Stimulated activated CD4-positive, alpha-beta T cell treated with anti-CD3 and anti-CD28 coated beads, Interleukin-2, amount 100 ng/mL, for 48 hours (primary cell): ENCODE measurements at places on chromosomes 2 and 18.
A peak's percentile ranks its signal among the peaks of the same experiment; 100 is the strongest.

DNA sequence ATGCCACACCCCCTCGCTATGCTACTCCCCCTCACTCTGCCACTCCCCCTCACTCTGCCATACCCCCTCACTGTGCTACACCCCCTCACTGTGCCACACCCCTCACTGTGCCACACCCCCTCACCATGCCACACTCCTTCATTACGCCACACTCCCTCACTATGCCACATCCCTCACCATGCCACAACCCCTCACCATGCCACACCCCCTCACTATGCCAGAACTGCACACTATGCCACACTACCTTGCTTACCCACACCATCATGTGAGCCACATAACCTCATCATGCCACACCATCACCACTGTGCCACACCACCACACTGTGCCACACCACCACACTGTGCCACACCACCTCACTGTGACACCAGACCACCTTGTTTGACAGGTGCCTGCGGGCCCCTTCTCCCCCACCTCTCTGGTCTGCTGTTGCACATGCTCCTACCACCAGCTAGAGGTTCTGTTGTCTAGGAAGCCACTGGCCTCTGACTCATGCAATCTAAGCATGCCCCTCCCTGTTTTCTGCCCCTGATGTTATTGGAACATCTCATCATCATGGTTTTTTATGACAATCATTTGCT is 22.0 kb downstream of the MARCHF4 start:
- no peak for DNase-seq

DNA sequence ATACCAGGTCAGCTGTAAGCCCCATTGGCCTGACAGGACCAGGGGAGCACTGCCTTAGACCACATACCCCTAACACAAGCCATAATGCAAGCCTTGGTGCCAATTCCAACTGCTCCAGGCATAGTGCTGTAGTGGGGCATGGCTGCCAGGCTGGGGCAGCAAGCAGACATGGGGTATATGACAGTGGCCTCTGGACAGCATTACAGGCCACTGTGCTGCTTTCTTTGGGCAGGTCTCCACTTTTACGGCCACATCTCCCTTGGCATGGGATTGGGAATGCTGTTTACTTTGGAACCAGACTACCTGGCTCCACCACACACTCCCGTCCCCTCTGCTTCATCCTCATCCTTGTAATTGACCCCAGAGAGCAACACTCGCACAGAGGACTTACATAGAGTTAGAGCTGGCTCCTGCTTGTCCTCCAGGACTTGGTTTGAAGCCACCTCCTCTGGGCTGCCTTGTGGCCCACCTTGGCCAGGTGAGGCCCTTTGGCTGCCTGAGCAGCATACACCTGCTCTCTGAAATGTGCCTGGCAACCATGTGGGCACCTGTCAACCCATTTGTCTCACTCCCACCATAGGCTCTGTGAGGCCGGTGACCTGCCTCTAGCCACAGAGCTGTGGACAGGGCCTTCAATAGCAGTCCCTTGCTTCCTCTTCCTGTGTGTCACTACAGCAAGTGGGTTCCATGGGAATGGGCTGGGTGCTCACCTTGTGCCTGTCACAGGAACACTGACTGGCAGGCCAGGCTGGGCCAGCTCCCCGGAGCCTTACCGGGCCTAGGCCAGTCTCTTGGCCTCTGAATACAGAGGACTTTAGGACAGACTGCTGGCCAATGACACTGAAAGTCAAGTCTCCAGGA is 262.6 kb upstream of the HS6ST1 start:
- no peak for DNase-seq

GRCh38 chr2:234447189-234447588 is 49.7 kb downstream of the ARL4C start:
- DNase-seq = no peak

DNA sequence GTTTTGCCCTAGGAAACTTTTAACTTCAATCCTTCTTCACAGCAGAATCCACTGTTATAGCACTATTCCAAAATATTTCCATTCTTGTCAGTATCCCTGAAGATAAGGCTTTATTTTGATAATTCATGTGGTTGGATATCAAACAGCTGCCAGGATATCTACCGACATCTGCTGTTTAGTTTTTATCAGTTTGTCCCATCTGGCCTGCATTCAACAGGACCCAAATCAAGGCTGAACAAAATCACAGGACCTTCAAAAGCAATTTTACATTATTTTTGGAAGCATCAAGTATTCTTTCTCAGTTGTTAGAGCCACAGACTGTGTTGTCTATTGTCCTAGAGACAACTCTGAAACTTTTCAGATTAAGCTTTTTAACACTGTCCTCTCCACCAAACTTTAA is 429.0 kb upstream of the PIK3C3 start:
- no peak for DNase-seq

DNA sequence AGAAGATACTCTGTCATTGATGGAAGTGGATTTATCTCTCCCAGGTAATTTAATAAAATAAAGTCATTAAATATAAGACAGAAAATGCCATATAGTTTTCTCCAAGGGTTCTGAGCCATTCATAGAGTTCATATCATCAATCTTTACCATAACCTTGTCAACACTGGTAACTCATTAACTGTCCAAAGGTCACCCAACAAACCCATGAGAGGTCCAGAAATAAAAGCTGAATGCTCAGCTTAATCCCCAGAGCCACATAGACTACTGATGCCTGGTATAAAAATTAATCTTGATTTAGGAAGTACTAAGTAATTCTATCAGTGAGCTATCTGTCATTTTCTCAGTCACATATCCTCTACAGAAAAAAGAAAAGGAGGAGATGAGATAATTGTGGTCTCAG is 903.0 kb upstream of the DDX18 start:
- no peak for DNase-seq

GRCh38 chr2:174503161-174503809 is 16.5 kb upstream of the GPR155 start:
- no peak for DNase-seq

GRCh38 chr2:12684471-12684936 is 32.2 kb upstream of the TRIB2 start:
- DNase-seq = no peak

DNA sequence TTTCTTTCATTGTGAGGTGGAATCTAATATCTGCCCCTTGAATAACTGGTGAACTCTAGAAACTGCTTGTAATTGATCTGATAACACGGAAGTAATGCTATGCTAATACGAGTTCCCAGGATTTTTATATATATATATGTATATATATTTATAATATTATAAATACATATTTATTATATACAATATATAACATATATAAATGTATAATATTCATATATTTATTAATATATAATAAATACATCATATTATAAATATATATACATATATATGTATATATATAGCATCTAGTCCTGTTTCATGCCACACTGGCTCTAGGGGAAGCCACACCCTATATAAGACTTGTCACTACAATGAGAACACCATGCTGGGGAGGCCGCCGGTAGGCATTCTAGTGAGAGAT is 156.7 kb upstream of the CDH19 start:
- DNase-seq = no peak

DNA sequence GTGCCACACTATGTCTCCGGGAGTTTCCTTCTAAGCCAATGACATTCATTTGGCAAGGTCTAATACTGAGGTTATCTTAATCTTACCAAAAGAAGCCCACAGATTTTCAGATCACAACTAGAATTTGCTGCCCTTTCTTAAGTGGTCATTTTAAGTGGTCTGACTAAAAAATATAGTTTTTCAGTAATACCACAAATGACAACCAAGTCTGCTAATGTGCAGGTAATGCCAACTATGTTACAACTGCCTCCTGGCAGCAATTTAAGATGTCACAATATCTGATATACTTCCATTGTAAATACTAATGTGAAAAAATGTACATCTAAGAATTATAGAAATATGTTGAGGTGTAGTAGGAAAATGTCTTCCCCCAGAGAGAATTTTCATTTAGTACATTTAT is 49.3 kb downstream of the USP37 start:
- no peak for DNase-seq

DNA sequence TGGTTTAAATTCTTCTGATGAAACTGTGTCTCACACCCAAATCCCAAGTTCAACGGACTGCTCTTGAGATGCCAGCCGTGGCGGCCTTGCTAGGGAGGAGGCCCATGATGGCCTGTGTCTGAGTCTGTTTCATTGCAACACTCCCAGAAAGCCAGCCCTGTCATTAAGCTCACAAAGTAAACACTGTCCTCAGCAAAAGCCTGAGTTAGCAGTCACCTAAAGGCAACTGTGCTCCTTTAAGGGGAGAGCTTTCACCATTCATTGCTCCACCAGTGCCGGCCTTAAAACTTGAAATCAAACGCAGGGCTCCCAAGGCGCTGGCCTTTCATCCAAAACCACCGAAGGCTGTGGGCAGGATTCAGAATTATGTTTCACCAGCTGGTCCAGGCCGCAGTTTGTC is 42.5 kb upstream of the PPP1CB start:
- DNase-seq = no peak

GRCh38 chr18:75075429-75075841 is 133.5 kb downstream of the PTGR3 start:
- no peak for DNase-seq

- DNase-seq = no peak
Observed at GRCh38 chr2:98560256-98560771, 48.0 kb downstream of the COA5 start.

DNA sequence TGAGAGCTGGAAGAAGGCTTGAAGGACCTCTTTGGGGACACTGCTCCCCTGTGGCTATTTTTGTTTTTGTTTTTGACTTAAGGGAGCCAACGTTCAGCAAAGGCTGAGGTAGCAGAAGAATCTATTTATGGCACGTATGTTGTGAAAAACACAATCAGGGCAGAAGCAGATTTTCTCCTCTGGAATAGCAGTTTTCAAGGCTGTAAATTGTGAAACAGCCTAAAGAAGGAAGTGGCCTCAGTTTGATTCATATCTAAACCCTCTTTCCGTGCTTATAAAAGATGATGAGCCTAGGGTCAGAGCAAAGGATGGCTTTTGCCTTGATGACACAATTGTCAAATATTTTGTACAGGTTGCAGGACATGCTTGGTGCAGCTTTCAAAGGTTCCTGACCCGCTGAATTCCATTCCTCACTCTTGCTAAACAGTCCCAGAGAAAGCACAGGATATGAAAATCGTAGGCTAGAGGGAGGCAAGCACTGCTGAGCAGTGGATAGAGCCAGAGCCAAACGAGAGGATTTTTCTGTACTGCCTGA is 106.2 kb upstream of the DLX2 start:
- DNase-seq = no peak

- no peak for DNase-seq
Observed at GRCh38 chr18:56026509-56026908, 438.5 kb upstream of the TCF4 start.

GRCh38 chr2:20507166-20507692 is 60.4 kb downstream of the RHOB start:
- peak; percentile 1 for DNase-seq

DNA sequence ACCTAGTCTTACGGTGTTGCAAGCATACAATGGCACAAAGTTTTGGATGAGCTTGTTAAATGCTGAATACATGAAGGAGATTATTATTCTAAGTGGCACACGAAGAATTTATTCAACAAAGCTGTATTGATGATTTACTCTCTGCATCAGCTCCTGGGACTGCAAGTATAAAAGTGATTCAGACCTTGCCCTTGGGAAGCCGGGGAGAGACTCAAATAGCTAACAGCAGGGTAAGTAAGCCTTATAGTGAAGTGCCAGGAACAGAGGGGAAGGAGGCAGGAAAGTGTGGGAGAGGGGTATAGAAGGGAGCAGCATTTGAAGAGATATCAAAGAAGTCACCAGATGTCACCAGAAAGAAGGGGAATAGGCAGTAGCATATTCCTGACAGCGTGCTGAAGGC is 115.4 kb downstream of the MCFD2 start:
- no peak for DNase-seq

- no peak for DNase-seq
Observed at GRCh38 chr18:8358033-8358765, 251.0 kb upstream of the RAB12 start.

DNA sequence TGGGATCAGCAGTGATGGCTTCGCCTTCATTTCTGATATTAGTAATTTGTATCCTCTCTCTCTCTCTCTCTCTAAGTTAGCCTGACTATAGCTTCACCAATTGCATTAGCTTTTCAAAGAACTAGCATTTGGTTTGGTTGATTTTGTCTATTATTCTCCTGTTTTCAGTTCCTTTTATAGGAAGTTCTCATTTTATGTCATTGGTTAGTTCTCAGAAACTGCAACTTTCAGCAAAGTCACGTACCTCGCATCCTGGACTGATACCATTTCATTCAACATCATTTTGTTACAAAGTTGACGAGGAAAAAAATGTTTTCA is 450.8 kb downstream of the EIPR1 start:
- no peak for DNase-seq

GRCh38 chr2:17518212-17519154 is at the start of gene RAD51AP2:
Gene RAD51AP2, minus strand, starts transcription at chr2:17518440. Its CDS starts 25 bp downstream, at chr2:17518415.
- DNase-seq = no peak

GRCh38 chr18:11654736-11655605 is 34.1 kb upstream of the GNAL start:
- peak; percentile 59 for DNase-seq

DNA sequence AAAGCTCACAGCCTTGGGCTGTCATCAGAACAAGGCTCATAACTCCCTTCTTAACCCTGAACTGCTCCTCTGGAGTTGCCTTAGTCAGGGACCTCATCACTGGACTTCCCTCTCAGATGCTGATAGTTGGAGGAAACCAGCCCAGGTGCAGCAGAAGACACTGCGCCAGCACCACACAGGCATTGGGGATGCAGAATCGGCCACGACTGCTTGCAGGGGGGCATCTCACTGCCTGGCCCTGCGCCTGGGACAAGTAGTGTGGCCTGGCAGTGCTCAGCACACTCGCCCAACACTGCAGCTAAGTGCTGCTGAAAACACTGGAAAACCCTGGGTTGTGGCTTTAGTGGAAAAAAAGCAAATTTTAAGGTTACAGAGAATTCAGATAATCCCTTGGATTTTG is 68.7 kb downstream of the NCK2 start:
- DNase-seq = no peak

DNA sequence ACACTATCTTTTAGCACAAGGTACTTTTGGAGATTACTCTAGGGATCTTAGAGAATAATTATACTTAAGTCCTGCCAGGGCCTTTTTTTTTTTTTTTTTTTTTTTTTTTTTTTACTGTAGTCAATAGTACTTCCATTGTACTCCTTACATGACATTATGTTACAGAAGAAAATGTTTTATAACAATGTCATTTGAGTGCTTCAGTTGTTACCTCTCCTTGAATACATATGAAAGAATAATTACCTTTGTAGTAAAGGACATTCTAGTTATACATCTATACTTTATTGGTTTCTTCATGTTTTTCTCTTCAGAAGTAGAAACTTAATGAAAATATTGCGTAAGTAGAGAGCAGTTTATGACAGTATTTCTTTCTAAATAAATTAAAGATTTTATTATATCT is 834.9 kb downstream of the DPP10 start:
- DNase-seq = no peak
